ENCODE measurements at places on chromosomes 4 and X. TPM values are rescaled to one million over a fixed set of nuclear protein-coding genes. Genes with fewer than 3 reads are reported as not detected.

- DNase-seq = no peak
Measured at GRCh38 chrX:19807414-19807813, 80.0 kb downstream of the SH3KBP1 start.

GRCh38 chr4:33537527-33537926 is 2706.8 kb downstream of the ARAP2 start:
- DNase-seq = no peak

GRCh38 chr4:25029479-25030276 is 1.1 kb downstream of the LGI2 start:
- no peak for DNase-seq

DNA sequence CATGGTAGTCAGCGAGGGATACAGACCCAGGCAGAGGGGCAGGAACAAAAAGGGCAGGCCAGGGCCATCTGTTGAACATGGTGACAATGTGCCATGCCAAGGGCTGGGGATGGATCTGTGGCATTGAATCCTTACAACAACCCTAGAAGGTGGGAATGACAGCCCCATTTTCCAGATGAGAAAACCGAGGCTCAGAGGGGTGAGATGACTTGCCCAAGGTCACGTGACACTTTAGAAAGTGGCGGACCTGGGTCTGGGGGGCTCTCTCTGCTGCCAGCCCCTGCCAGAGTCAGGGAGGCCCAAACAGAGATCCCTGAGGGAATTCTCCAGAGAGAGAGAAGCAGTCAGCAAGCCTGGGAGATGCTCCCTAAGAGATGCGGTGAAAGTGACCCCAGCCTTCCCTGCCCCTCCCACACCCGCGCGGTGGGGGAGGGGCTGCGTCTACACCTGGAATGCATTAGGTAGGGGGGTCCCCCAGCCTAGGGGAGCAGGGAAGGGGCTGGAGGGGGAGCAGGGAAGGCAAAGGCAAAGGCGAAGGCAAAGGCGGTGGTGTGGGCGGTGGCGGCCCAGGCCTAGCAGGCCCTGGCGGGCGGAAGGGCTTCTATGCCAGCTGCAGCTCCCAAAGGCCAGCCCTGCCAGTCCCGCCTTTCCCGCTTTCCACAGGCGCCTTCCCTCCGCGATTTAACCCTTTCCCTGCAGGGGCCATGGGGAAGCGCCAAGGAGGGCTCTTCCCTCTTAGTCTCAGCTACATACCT is 13.0 kb downstream of the FGD1 start:
- no peak for DNase-seq

DNA sequence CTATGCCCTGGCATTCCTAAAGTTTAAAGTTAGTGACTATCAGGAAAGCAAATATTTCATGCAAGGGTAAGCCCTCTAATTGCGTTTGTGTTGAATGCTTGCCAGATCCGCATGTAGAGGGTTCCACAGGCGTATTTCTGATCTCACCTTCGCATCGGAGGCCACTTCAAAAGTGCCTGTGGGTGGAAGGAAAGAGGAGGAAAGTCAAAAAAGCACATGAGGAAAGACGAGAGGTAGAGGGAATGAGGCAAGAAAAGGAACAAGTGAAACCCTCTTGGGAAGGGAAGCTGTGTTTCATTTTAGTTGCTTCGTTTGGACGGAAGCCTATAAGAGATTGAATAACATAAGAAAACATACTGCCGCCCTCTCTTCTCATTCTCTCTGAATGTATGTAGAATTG is 628.8 kb downstream of the SPRY1 start:
- DNase-seq = no peak

GRCh38 chr4:183469936-183470335 is 25.5 kb downstream of the CDKN2AIP start:
- DNase-seq = no peak

DNA sequence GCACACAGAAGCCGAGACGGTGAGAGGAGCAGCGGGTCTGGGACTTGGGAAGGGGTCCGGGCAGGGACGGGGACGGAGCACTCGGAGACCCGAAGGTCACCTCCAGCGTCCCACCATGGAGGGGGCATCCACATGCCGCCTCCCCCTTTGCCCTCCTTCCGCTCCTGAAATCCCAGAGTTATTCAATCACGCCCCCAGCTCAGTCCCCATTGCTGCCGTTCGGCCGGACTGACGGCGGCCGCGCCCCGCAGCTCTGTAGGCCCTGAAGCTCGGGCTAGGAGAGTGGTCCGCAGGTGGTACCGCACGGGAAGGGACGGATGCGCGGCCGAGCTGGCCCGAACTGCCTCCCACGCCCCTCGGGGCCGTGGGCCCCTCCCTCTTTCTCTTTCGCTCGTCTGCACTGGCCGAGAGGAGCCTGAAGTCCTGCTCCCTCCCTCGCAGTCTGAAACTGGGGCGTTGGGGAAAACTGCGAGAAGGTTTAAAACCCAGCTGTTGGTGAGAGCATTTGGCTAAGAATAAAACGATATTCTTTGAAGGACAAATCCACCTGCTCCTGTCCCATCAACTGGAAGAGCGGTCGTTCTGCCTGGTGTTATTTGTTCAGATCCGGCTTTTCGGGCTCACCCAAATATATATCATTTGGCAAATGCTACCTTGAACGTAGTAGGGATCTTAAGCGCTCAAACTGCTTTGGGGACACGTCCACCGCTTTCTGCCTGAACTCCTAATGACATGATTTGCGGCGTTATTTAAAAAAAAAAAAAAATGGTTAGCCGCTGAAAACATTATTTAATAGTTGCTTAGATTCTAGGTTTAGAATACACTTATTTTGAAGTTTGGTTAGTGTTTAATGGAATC is 719 bp downstream of the USO1 start:
- DNase-seq = peak; percentile 56

DNA sequence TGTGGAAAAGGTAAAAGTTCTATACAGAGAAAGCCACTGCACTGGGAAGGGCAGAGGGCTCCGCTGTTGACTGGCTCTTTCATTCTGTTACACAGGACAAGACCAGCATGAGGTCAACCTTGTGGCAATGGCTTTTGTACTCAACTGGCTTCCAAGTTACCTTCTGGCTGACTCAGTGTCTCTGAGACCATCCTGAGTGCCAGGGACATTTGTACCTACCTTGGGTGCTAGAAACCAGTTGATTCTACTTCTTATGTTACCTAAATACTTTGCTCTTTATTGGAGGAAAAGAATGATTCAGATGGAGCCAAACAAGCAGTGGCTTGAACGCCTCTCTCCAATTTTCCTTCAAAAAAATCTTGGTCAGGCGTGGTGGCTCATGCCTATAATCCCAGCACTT is 123.2 kb downstream of the RBM47 start:
- DNase-seq = no peak

DNA sequence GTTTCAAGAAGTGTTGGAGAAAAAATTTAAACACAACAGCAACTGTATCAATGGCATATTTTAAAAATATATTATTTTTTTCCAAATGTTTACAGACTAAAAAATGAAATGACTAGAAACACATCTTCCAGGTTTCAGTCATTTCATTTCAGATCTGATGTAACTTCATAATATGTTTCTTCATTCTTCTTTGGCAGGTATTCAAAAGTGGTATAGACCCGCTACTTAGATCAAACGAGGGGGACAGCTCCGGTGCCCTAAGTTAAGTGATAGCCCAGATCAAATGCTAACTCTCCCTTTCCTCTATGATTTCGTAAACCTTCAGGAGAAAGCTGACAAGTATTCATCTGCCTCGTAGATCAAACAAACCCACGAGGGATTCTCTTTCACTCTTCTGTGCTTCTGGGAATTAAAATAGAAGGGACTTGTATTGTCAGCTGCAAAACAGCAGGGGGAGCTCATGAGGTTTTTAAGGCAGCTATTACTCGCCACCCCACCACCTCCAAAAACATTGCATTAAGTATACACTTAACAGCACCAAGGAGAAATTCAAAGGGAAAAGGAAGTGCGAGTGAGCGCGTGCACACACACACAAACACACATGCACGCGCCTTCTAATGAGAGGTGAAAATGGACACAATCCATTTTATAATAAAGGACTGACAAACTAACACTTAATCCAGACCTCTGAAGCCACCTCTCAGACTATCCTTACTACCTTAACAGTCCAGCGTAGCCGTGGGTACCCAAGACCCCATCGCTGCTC is 21.4 kb downstream of the HELT start:
- DNase-seq = no peak

DNA sequence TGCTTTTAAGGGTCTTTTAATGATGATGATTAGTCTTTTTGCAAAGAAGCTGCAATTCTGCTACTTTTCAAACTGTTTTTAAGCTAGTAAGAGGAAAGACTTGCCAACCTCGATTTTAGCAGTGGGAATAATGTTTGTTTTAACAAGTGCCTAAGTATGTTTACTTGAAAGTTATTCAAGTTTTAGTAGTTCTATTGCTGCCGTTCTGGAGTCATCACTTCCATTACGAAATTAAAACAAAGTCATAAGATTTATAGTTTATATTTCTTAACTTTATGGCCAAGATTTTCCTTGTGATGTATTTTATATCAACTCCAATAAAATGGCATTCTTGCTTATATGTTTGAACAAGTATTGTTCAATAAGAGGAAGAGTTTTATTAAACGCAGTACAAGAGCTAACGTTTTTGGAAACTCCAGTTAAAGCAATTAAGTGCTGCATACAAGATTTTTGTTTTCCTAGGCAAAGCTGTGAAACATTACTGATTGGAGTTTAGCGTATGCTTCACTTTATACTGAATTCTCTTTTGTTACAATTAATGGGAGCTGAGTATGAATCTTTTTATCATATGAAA is 211.3 kb downstream of the TENM3 start:
- no peak for DNase-seq

DNA sequence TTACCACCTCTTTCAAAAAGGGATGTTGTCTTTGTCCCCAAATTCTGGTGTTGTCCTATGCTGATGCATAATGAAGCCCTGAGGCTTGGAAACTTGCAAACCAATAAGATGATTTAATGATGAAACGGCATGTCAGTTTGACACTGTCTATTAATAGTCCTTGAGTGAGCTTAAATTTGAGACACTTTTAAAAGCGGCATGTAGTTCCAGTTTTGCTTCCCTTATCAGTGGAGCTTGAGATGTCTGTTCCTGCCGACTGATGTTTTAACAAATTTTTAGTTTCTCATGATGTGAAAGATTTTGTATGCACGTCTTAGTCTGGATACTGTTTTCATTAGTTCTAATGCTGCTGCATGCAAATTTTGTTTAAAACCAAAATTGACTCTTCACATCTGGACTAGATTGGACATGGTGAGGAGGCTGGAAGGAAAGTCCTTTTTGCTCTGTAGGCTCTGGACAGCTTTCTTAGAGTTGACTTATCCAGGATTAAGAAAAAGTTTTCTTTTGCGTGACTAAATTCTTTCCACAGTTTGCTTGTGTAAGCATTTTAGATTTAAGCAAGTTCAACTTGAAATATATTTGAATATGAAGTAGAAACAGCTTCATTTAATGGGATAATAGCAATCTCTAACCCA is 11.7 kb downstream of the C1GALT1C1 start:
- DNase-seq = no peak

DNA sequence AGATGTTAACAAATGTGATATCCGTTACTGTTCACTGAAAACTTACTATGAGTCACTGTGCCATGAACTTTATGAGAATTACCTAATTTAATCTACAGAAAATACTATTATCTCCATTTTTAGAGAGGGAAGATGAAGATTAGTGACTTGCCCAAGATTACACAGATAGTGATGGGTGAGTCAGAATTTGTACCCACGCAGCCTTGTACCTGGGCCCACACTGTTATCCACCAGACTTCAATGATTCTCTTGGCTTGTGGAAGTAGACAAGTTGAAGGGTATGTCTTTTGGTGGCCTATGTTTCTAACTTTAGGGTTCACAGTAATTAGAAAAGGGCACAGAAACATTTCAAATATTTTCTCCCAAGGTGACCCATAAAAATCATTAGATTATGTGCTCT is 472.5 kb upstream of the NR3C2 start:
- no peak for DNase-seq

DNA sequence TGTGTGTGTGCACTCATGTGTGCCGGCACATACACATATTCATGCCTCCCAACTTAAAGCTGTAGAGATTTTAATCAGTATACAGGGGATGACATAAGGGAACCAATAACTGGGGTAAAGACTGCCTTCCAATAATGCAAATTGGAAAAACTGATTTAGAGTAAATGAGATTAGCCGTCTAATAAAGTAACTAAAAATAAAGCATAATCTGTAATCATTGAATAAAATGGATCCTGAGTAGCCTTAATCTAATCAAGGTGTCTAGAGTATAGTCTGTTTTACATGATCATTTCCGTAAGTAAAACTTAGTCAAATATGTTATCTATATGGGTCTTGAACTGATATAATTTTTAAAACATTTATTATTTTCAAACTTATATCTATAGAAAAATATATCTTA is 925.8 kb downstream of the FSTL5 start:
- DNase-seq = no peak

DNA sequence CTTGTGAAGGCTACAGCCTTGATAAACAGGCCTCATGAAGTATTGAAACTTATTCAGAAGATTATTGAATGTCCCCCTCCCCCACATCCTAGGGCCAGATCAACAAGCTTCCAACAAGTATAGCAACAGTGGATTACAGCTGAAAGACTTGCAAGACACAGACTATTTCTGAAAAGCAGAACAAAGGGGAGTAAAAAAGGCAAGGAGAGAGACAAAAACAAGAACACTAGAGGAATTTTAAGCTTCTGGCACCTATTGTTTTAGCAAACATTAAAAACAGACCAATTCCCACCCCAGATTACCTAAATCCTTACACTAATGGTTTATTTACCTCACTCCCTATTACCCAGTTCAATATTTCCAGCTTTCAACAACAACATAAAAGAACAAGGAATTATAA is 446.3 kb upstream of the FSTL5 start:
- no peak for DNase-seq

- DNase-seq = no peak
Measured at GRCh38 chr4:26751838-26752237, 108.8 kb upstream of the STIM2 start.

GRCh38 chrX:122625239-122625638 is 558.8 kb upstream of the GRIA3 start:
- DNase-seq = no peak

DNA sequence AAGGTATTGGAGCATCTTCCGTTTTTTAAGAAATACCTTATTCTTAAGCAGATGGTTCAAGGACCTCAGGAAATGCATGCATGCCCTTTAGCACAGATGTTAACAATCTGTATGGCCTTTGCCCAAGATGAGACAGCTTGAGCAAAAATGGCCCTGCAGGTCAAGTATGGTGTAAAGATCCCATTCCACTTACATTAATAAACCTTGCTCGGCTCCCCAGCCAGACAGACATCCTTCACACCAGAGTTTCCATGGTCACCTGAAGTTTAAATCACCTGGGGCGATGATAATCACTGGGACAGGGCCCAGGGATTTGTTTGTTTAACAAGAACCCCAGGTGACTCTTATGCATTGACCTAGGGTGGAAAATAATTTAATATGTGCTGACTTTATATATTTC is 287.0 kb upstream of the NOCT start:
- DNase-seq = no peak

Gene GALNTL6
- polyA plus RNA-seq = 0.86 TPM

Gene TAF1
- 38.2 TPM for polyA plus RNA-seq

Gene PF4V1
- 0.65 TPM for polyA plus RNA-seq

Gene REPS2
- 17.6 TPM for polyA plus RNA-seq

Gene RTL5
- polyA plus RNA-seq = 24.0 TPM

Gene HAND2
- polyA plus RNA-seq = not detected

Gene BMP3
- polyA plus RNA-seq = 18.7 TPM

Gene ODAM
- polyA plus RNA-seq = 1.9 TPM

Gene RBM10
- 65.3 TPM for polyA plus RNA-seq

Gene FAM193A
- polyA plus RNA-seq = 27.6 TPM

Gene ZNF718
- 7.4 TPM for polyA plus RNA-seq

Measured in right renal pelvis (tissue), 4 donors.